ENCODE measurements at places on chromosomes 6 and 20.

DNA sequence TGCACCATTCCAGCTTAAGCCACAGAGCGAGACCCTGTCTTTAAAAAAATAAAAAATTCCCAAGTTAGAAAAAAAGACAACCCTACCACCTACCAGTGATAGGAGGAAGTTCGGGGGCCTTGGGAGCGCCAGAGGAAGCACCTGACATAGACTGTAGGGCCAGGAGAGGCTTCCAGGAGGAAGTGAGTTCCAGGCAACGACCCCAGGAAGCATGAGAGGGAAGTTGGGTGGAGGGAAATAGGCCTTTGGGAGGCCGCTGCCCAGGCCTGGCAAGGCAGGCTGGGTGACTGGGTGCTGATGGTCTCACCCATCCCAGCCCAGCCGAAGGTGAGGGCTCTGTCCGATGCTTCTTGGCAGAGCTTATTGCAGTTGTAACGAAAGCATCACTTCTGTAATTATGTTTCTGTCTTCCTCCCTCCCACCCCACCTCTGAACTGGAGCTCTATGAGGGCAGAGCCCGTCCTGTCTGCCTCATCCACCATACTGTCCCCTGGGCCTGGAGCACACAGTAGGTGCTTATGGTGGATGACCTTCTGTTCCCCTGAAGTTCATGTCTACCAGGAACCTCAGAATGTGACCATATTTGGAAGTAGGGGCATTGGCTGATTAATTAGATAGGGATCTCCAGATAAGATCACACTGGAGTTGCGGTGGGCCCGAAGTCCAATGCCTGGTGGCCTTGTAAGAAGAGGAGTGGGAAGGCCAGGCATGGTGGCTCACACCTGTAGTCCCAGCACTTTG is 54.1 kb downstream of the UBE2V1 start:
- no peak for DNase-seq

- no peak for DNase-seq
Observed at GRCh38 chr20:51258582-51259165, 235.8 kb upstream of the KCNG1 start.

DNA sequence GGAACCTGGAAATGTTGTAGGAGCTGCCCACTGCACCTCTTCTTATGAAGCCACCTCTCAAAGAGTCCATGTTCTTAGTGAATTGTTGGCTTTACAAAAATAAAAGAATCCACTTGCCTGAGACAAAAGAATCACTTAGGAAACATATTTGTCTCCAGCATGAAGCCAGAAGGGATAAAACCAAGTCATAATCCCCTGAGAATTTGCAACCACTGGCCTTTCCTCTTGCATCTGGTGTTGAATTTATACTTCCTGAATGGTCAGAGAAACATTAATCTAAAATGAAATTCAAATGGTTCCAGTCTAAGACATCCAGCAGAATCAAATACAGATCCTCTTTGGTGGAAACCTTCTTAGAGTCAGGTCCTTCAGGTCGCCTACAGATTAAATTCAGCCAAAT is 192.5 kb upstream of the ECI2 start:
- DNase-seq: no peak

- no peak for DNase-seq
Observed at GRCh38 chr6:125022391-125022989, 60.3 kb downstream of the RNF217 start.

GRCh38 chr6:165636402-165637048 is 26.5 kb downstream of the PDE10A start:
- no peak for DNase-seq

- peak; percentile 87 for DNase-seq
Observed at GRCh38 chr6:34284563-34285447, 36.0 kb upstream of the SMIM29 start.

DNA sequence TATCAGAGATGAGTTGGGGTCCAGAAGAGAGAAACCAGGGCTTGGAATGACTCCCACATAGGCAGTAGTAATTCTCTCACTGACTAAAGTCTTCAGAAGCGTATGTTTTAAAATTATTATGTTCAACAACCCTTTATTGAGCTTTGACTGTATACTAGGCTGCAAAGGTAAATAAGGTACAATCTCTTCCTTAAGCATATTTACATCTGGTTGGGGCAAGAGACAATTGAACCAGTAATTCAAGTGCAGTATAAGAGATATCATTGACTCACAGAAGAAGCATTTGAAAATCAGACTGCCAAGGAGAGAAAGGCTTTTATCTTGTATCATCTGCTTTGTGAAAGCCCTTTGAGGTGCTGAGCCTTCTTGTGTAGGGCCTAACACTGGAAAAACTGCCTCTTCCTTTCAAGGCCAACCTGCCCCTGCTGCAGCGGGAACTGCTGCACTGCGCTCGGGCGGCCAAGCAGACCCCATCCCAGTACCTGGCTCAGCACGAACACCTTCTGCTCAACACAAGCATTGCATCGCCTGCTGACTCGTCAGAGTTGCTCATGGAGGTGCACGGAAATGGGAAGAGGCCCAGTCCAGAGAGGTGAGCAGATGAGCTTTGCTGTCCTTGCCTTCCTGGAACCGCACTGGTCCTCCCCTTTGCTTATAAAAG is 39.3 kb upstream of the C20orf144 start:
- no peak for DNase-seq

GRCh38 chr20:22411627-22412450 is 172.5 kb downstream of the FOXA2 start:
- DNase-seq: no peak

- DNase-seq: peak; percentile 57
Observed at GRCh38 chr6:130575971-130576370, 210.2 kb downstream of the TMEM200A start.

DNA sequence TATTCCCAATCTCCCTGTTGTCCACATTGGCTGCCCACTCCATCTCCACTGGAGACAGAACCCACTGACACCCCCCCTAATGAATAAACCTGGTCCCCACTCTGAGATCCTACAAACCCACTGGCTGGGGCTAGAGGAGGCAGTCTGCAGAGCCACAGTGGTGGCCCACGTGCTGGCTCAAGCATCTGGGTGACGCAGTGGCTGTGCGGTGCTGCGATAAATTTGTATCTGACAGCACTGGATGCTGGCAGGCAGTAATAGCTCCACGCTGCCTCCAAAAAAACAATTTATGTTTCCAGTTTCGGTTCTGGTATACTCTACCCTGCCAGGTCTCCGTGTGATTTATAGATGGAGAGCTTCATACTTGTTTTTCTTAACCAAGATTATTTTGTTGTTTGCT is 87.1 kb upstream of the SYNDIG1 start:
- no peak for DNase-seq

DNA sequence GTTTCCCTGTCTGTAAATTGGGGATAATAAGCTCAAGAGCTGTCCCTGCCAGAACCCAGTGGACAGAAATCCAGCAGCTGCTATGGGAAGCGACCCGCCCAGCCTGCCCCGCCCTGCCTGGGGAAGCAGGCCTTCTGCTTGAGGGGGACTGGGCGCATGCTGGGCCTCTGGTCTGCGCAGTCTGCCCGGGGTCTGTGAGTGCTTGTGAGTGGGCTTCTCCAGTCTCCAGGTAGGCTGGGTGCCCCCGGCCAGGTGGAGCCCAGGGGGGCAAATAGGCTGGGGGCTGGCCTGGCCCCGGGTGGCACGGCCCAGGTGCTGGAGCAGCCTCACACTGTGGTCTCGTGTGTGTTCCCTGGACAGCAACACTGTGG is 648 bp upstream of the RBBP8NL start:
- no peak for DNase-seq

DNA sequence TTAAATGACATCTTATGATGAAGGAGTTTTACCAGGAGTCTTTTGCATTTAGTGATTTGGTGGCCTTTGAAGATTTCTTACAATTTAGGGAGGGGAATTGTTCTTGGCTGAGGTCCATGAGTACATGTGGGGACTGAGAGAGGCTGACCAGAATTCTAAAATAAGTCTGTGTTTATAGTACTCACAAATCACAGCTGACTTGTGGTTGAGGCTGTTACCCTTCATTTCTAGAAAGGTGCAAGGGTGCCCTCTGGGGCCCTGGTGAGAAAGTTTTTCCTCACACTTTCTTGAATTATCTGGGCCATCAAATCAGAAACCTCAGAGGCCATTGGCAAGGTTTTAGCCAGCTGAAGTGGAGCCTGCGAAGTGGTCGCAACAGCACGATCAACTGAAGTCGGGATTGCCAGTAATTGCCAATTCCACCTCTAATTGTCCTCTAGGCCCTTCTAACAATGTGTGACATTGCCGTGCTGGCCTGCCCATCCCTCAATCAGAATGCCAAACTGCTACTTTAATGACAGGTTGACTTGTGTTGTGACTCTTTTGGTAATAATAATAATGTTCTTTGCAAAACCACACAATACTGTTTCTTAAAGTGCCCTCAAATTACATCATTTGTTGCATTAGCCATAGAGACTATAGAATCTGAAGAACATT is 221.6 kb downstream of the OGFRL1 start:
- DNase-seq: no peak

GRCh38 chr20:46708172-46708860 is 1.1 kb upstream of the SLC2A10 start:
- DNase-seq: no peak

GRCh38 chr6:6663421-6664135 is 75.1 kb downstream of the LY86 start:
- DNase-seq: no peak

DNA sequence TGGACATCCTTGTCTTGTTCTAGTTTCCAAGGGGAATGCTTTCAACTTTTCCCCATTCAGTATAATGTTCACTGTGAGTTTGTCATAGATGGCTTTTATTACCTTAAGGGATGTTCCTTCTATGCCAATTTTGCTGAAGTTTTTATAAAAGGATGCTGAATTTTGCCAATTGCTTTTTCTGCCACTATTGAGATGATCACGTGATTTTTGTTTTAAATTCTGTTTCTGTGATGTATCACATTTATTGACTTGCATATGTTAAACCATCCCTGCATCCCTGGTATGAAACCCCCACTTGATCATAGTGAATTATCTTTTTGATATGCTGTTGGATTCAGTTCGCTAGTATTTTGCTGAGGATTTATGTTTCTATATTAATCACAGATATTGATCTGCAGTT is 130.6 kb upstream of the TAB2 start:
- DNase-seq: no peak

DNA sequence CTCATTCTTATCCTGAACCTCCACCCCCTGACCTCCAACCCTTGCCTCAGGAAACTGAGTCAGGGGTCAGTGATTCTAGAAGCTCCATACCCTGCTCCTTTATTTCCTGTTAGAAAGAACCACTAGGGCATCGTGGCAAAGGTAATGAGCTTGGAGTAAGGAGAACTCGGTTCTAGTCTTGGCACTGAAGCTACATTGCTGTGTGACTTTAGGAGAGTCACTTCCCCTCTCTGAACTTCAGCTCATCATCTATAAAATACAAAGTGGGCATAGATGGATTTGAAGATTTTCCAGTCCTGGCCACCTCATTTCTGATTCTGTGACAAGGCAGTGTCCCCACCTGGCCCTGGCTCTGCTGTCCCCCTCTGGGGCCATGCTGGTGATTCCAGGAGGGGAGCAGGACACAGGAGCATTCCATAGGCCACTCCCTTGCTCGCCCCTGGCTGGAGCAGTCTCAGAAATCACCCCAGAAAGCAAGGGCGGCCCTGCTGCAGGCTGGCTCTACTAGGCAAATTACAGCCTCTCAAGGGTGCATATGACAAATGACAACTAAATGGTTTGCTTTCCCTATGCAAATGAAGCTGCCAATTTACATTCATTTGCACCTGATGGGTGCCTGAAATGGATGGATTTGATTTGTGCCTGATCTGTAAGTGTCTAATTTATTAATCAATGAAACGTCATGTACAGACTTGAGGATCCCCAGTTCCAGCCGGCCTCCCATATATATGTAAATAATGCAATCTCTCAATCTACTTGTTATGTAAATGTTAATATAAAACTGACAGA is 62.2 kb downstream of the LRFN2 start:
- DNase-seq: no peak

GRCh38 chr6:15329197-15329671 is 83.4 kb downstream of the JARID2 start:
- DNase-seq: no peak

DNA sequence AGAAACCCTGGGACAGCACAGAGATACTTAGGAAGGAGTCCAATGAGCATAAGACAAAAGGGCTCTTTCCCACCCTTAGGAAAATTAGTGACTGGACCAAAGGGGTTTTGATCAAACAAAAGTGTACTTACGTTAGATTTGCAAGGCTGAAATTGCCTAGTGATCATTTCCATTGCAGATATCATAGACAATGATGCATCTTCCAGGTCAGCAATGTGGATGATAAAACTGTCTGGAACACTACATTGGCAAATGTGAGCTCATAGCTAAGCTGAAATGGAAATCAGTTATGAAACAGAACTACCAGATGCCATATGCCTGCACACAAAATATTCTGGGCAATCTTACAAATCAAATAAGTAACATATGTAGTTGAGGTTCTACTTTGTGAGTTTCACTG is 34.0 kb downstream of the LY86 start:
- DNase-seq: no peak

- DNase-seq: no peak
Observed at GRCh38 chr6:57435475-57436160, 118.2 kb downstream of the PRIM2 start.

DNA sequence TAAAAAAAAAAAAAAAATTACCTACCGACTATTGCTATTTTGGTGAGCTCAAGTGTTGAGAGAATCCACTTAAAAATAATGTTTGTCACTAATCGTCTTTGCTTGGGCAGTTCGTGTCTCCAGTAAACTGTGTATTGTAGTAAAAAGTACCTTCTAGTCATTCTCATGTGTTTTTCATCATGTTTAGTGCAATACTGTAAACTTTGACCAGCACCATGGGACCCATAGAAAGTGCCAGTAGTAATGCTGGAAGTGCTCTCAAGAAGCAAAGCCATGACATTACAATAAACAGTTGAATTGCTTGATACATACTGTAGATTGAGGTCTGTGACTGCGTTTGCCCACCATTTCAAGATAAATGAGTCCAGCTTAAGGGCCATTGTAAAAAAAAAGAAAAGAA is 395.2 kb downstream of the BCKDHB start:
- DNase-seq: no peak

- DNase-seq: no peak
Observed at GRCh38 chr20:61840779-61841455, 224.8 kb downstream of the TAF4 start.

DNA sequence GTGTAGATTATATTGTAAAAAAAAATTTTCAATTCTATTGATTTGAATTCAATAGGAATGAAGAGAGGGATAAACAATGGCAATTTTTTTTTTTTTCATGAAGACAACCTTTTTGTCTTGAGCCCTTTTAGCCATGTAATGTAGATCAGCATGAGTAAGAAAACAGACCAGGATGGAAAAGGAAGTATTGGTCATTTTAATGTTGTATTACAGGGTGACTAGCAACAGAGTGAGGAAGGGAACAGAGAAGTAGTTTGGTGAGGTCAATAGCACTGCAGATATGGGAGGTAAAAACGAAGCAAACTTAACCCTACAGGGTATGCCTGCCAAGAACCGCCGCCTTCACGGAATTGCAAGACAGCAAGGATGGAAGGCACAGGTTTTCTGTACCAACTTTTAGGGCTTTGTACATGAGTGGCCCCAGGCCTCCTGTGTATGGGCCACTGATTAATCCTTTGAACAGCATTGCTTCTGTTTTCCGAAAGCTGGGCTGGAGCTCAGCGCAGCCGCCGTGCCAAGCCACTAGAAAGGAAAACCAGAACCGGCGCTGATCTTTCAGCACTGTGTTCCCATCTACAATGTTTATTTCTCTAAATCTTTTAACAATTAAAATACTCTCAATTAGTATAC is 383.7 kb downstream of the CENPW start:
- no peak for DNase-seq

Measured in GDM1 (cell line).